ENCODE measurements at places on chromosomes 5 and 9.
A peak's percentile ranks its signal among the peaks of the same experiment; 100 is the strongest.

DNA sequence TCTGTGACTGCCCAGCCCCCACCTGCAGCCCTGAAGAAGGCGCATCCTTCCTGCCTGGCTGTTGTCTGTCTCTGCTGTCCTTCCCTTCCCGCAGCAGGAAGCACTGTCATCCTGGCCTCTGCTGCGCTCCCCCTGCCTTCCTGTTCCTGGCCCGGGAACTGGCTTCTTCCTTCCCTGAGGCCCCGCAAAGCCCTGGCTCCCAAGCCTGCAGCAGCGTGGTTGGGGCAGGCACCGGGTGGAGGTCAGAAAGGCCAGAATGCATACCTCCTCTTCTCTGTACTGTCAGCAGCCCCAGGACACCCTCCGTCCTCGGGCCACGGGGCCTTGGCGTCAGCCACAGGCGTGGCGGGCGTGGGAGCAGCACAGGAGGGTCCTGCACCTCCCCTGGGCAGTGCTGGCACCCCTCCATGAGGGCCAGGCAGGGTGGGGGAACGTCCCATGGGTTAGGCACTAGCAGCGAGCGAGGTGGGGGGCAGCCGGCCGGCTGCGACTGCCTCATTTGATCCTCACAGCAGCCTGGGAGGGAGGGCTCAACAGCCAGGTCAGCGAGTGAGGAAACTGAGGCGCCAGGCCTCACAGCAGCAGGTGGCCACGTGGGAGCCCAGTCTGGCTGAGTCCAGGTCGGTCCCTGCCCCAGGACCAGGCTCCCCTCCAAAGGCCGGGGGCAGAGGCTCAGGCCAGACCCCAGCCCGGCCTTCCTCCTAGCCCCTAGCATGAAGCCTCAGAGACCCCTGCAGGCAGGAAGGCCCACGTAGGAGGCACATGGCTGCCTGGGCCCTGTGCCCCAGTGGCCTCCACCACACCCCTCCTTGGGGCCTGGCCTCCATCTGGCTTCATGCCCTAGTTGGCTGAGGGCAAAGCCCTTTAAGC is 9.4 kb downstream of the FLT4 start:
- no peak for DNase-seq

- no peak for DNase-seq
Measured at GRCh38 chr5:147203213-147203612, 31.6 kb upstream of the STK32A start.

DNA sequence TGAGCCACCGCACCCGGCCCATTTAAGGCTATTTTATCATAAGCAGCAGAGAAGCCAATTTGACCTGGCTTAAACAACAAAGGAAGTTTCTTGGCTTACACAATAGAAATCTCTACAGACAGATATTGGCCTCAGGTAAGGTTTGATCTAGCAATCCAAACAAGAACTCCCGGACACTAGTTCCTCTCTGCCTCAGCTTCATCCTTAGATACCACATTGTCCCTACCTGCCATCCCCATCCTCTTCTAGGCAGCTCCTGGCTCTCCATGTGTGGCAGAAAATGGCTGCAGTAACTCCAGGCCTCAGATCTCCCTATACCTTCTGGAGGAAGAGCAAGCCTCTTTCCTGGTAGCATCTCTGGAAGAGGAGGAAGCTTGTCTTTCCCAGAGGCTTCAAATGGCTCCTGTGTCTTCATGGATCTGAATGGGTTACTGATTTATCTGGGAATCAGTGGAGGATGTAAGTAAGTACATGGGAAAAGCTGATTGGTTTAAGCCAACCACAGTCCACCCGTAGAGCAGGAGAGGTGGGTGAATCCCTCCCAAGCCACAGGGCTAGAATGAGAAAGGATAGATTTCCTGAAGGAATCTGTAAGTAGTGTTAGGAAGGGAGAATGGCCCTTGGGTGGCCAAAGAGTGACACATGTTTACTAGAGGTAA is 26.7 kb upstream of the AOPEP start:
- no peak for DNase-seq

GRCh38 chr9:127451858-127452656 is 747 bp downstream of the LRSAM1 start:
- DNase-seq = peak; percentile 43

DNA sequence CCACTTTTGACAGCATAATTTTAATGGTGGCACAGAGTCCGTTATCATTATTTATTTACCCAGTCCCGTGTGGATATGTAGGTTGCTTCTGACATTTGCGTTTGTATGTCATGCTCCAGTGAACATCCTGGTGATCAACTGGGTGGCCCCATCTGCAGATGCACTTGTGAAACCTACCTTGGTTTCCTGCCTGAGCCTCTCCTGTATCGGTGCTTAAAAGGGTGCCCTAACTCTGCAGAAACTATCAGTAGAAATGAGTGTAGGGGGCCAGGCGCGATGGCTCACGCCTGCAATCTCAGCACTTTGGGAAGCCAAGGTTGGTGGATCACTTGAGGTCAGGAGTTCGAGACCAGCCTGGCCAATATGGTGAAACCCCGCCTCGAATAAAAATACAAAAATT is 92.1 kb upstream of the IER5L start:
- DNase-seq = no peak

DNA sequence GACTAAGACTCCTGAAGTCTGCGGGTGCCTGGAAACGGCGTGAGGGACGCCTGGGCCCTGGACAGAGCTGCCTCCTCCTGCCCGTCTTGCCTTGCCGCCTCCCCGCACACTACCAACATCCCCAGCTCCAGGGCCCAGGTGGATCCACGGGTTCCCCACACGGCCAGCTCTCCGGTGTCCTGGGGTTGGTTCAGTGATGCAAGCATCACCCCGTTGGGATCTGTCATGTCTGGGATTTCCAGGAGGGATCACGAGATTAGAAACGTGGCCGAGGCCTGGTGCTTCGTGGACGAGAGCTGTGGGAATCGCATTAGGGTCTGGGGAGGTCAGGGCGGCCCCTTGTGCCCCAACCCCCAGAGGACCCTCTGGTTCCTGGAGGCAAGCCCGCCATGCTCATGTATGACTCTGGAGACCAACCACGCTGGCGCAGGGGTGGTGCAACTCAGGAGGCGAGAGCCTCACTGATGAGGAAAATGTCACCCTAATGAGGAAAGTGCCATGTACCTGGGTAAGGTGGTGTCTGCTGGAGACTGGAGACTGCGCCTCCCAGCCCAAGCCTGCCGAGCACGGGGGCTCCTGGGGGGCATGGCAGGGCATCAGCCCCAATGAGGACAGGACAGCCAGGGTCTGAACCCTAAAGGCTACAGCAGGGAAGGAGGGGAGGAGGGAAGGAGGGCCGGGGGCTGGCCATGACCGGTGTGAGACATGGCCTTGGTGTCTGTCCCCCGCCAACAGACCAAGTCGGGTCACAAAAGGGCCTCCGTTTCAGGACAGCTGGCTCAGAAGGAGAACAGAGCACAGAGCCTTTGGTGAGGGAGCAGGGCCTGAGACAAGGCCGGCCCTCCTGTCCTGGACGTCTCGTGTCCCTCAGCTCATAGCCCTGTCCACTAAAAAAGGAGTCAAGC is 31.9 kb upstream of the SLC6A19 start:
- no peak for DNase-seq

DNA sequence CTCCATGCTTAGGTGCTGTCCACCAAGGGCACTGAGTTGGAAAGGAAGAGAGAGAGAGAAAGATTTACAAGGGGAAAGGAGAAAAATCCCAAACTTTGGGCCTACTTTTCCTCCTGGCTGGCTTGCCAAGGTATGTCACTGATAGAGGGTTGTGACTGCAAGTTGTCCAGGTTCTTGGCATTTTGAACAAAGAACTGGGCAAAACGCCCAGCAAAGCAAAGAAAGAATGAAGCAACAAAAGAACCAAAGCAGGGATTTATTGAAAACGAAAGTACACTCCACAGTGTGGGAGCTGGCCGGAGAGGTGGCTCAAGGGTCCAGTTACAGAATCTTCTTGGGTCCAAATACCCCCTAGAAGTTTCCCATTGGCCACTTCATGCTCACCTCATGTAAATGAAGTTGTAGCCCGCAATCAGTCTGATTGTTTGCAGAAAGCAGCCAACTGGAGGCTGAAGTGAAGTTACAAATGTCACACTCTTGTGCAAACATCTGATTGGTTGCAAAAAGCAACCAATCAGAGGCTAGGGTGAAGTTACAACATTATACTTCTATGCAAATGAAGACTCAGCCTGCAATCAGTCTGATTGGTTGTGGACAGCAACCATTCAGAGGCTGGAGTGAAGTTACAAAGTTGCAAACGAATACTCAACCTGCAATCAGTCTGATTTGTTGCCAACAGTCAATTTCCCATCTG is 263.5 kb downstream of the YTHDC2 start:
- no peak for DNase-seq

DNA sequence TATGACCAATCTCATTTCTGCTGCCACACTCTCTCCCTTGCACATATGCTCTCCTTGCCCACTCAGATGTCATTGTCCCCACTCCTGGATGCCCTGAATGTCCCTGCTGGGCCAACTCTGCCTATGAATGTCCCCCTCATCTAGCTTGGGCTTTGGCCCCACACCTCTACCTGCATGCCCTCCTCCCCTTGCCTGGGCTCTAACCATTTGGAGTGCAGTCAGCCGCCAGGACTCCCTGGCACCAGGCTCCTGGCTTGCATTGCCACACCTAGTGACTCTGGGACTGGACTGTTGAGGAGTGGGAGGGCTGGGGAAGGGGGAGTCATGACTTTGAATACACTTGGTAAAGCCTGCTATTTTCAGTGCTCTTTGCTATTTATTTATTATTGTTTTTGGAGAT is 41.6 kb upstream of the POMT1 start:
- DNase-seq = no peak

DNA sequence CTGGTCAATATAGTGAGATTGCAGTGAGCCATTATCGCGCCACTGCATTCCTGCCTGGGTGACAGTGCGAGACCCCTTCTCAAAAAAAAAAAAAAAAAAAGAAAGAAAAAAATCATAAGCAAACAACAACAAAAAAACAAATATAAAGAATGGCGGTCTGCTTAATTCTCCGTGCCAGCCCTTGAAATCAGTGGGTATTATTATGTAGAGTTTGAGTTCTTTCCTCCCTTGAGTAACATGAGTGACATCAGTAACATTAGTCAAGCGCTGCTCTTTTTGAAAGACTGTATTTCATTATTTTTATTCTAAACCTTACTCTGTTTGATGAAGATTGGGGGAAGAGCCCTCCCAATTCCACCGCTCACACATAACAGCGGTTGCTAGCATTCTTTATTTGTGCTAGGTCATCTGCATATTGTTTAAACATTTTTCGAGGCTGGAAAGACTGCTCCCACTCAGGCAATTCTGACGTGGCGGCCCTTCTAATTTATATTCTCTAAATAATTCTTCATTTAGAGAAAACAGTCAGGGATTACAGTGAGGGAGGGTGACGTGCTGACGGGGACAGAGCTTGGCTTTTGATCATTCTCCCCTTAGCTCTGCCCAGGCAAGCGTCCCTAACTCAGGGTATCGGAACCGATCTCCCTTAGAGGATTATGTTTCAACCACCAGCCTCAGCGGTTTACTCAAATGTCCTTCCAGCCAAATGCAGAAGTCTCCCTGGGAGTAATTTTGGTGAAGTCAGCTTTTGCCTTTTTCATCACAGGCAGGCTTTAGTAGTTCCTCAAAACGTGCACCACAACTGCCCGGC is 860 bp upstream of the MARCHF6 start:
- peak; percentile 31 for DNase-seq

DNA sequence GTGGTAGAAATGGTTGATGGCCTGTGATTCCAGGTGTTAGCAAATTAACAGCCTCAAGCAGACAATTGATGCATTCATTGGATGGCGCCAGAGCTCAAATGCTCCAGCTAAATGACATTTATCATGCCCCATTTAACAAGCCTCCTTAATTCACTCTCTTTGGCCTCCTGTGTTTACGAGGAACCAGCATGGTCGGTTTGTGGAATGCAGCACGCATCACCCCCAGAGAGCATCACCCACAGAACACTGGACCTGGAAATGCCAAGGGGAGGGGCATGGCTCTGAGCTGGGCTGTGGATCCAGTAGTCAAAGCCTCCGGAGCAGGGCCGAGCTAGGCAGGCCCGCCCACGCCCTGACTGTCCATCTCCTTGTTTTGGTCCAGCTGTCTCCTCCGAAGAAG is 434.0 kb downstream of the GADD45G start:
- DNase-seq = no peak

Data from gastrocnemius medialis (tissue), 4 donors.